ENCODE measurements at places on chromosomes 5 and 9. TPM values are rescaled to one million over a fixed set of nuclear protein-coding genes. Genes with fewer than 3 reads are reported as not detected.
A peak's percentile ranks its signal among the peaks of the same experiment; 100 is the strongest.

DNA sequence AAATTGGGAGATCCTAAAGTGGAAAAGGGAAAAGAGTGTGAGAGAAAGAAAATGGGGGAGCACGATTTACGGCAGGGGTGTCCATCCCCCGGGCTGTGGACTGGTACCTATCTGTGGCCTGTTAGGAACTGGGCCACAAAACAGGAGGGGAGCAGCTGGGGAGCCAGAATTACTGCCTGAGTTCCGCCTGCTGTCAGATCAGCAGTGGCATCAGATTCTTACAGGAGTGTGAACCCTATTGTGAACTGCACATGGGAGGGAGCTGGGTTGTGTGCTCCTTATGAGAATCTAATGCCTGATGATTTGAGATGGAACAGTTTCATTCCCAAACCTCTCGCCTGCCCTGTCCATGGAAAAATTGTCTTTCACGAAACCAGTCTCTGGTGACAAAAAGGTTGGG is 108.3 kb upstream of the ADAMTSL1 start:
- H3K36me3 ChIP-seq = no peaks in the 10 kb centered on the region
- H3K27me3 ChIP-seq = no peaks in the 10 kb centered on the region
- H3K27ac ChIP-seq = no peak overlapping the region
- H3K4me3 ChIP-seq = no peak overlapping the region

- no peaks in the 10 kb centered on the region for H3K36me3 ChIP-seq
- H3K27me3 ChIP-seq = peaks cover 37% of the 10 kb centered on the region
- H3K27ac ChIP-seq = no peak overlapping the region
- no peaks in the 10 kb centered on the region for H3K4me1 ChIP-seq
- no peak for DNase-seq
These were observed 122.7 kb upstream of the SPDL1 start for GRCh38 chr5:169460896-169461295.

DNA sequence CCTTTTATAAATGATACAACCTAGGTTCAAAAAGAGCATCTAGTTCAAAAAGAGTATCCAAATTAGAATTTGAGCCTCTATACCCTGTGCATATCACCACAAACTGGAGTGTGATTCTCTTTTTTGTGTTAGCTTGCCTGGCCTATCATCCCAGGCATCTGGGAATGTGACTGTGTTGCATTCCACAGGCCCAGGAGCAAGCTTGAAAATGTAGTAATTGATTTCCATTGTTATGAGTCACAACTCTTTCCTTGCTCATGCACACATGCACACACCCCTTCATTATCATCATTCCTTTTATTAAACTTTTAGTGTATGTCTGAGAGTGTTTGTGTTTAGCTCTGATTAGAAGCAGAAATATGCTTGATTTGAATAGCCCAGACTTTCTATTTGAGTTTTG is 75.2 kb downstream of the FCHO2 start:
- peak overlapping the region; percentile 43 for H3K27ac ChIP-seq
- peak; percentile 75 for DNase-seq
- no peaks in the 10 kb centered on the region for H3K27me3 ChIP-seq
- no peak overlapping the region for H3K4me3 ChIP-seq

DNA sequence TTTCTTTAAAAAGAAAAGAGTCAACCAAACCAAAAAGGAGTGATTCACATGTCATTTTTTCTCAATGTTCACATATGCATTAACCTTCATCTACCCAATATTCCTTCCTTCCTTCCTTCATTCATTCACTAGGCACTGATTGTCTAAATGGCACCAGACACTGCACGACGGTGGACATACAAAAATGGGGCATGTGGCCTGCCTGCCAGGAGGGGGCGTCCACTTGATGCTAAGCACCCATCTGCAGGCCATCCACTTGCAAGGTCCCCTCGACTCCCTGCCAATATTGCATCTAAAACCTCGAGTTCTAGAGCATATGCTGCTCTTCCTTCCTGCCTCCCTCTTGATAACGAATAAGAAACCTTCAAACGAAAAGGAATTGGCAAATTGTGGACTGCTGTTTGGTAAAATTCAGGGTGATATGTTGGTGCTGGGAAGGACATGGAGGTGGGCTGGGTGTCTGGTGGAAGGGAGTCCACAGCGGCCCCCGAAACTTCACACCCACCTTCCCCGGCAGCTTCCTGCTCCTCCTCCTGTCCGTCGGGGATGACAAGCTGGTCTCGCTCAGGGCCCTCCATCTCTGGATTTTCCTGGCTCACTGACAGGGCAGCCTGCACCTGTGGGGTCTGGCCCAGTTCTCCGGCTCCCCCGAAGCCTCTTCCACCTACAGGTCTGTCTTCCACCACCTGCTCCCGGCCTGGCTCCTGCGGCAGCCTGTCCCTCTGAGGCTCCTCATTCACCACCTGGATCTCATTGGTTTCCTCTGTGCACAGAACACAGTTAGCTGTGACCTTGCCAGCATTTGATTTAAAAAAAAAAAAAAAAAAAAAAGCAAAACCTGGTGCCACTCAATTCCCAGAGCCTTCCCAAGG is 64.3 kb downstream of the GOLM1 start:
- peak; percentile 42 for DNase-seq
- no peaks in the 10 kb centered on the region for H3K36me3 ChIP-seq
- no peaks in the 10 kb centered on the region for H3K27me3 ChIP-seq
- H3K27ac ChIP-seq = no peak overlapping the region
- no peaks in the 10 kb centered on the region for H3K4me1 ChIP-seq
- H3K4me3 ChIP-seq = no peak overlapping the region

DNA sequence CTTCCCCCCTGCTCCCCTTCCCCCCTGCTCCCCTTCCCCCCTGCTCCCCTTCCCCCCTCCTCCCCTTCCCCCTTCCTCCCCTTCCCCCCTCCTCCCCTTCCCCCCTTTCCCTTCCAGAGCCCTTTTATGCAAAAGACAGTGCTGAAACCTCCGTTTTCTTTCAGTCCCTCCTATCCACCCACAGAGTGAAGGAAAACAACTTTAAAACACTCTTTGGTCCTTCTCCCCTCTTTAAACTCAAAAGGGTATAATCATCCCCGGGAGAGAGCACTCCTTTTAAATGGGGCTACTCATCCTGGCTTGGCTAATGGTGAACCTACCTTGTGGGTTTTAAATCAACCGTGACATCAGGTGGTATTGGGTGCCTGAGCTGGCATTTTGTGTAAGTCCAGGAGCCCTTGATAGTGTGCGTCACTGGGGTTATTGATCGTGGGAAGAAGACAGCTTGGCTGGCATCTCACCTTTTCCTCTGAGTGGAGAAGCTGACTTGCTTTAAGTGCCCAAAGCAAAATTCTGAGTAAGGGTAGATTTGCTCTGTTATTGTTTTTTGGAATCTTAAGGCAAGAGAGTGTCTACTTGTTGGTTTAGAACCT is 2.7 kb downstream of the LARP1 start:
- peaks cover 36% of the 10 kb centered on the region for H3K4me1 ChIP-seq
- H3K27me3 ChIP-seq = no peaks in the 10 kb centered on the region
- peak overlapping the region; percentile 65 for H3K27ac ChIP-seq
- H3K4me3 ChIP-seq = peak overlapping the region; percentile 64

DNA sequence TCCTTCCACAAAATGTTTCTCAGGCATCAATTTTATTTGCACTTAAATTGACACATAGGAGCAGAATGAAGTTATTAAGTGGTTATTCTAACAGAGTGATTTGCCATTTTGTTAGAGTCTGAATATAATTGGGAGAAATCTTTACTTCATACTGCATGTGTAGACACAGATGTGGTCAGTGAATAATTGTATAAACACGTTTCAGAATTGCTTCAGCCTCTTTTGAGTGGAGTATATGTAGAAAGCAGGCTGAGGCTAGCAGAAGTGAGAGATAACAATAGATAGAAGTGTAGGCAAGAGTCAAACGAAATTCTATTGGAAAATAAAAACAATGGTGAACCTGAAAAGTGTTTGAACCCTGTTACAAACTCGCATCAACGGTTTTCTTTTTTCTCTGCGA is 270.7 kb downstream of the TMEM167A start:
- H3K4me3 ChIP-seq = no peak overlapping the region
- no peaks in the 10 kb centered on the region for H3K4me1 ChIP-seq
- no peaks in the 10 kb centered on the region for H3K27me3 ChIP-seq
- peak; percentile 20 for DNase-seq
- H3K27ac ChIP-seq = no peak overlapping the region

GRCh38 chr5:109191153-109191558 is 218.6 kb downstream of the PJA2 start:
- no peaks in the 10 kb centered on the region for H3K36me3 ChIP-seq
- H3K4me1 ChIP-seq = peaks cover 11% of the 10 kb centered on the region
- peak; percentile 54 for DNase-seq
- H3K27ac ChIP-seq = no peak overlapping the region
- H3K4me3 ChIP-seq = no peak overlapping the region

GRCh38 chr5:67160985-67161384 is 35.6 kb downstream of the CD180 start:
- H3K4me1 ChIP-seq = peaks cover 42% of the 10 kb centered on the region
- H3K27ac ChIP-seq = peak overlapping the region; percentile 92
- H3K36me3 ChIP-seq = peaks cover 12% of the 10 kb centered on the region
- DNase-seq = peak; percentile 87
- peak overlapping the region; percentile 48 for H3K4me3 ChIP-seq

DNA sequence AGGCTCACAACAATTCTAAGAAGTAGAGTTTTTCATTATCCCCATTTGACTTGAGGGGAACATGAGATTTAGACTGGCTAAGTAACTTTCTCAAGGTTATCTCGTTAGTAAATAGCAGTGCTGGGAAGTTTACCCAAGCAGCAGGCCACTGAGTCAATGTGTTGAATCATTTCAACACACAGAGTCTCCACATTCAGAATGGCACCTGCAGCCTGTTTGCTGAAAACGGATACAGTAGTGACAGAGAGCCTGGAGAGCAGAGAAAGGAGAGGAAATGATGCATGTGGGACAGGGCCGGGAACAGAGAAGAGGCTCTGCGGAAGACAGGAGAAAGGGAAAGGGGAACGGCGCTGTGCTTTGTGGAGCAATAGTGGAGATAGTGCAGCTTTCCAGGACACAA is 33.5 kb upstream of the ZSWIM6 start:
- H3K4me3 ChIP-seq = peak overlapping the region; percentile 11
- DNase-seq = peak; percentile 81
- 0 out of 2 replicates have a peak, but pooled peaks cover 3% of the 10 kb centered on the region for H3K36me3 ChIP-seq

GRCh38 chr9:77375956-77376532 is 198.7 kb downstream of the VPS13A start:
- no peaks in the 10 kb centered on the region for H3K27me3 ChIP-seq
- no peaks in the 10 kb centered on the region for H3K4me1 ChIP-seq
- DNase-seq = no peak
- no peak overlapping the region for H3K4me3 ChIP-seq
- H3K27ac ChIP-seq = no peak overlapping the region

GRCh38 chr5:5191906-5192305 is 51.8 kb downstream of the ADAMTS16 start:
- no peaks in the 10 kb centered on the region for H3K4me1 ChIP-seq
- H3K27me3 ChIP-seq = no peaks in the 10 kb centered on the region
- H3K4me3 ChIP-seq = no peak overlapping the region
- no peak for DNase-seq
- H3K36me3 ChIP-seq = no peaks in the 10 kb centered on the region

DNA sequence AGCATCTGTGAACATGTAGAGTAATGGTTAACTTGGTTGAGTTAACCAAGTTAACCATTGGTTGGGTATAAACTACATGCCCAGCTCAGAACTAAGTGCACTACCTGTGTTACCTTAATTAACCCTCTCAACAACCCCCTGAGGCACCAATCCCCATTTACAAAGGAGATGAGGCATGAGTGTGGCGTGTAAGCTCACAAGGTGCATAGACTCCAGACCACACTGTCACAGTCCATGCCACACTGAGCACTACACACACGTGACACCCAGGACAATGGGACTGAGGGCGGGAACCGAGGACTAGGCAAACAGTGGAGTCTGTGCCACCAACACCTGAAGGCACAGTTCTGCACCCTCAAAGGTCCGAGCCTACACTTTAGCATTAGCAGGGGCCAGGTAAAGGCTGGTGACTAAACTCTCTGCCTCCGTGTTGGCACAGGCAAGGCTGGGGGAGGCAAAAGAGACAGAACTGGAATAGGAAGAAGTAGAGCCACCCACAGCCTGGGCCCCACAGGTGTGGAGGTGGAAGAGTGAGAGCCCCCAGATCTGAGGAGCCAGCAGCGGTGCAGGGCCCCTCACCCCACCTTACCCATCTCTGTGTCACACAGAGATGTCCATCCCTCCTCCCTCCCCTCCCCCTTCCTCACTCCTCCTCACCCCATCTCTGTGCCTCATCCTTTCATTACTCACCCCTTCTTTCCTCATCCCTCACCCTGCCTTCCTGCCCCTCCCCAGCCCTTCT is 2.2 kb upstream of the DNAJB5 start:
- H3K27me3 ChIP-seq = no peaks in the 10 kb centered on the region
- no peak for DNase-seq
- H3K27ac ChIP-seq = no peak overlapping the region
- H3K36me3 ChIP-seq = no peaks in the 10 kb centered on the region
- peaks cover 10% of the 10 kb centered on the region for H3K4me1 ChIP-seq
- H3K4me3 ChIP-seq = no peak overlapping the region

CCL21 gene
- total RNA-seq = not detected

KIF4B gene
- total RNA-seq = not detected

ADAMTS2 gene
- total RNA-seq = not detected

GPX3 gene
- not detected for total RNA-seq

NR5A1 gene
- not detected for total RNA-seq

RGS7BP gene
- 2.1 TPM for total RNA-seq

PAM gene
- total RNA-seq = 153 TPM

PCDHGB3 gene
- total RNA-seq = 1.2 TPM

WDR38 gene
- total RNA-seq = not detected

Measured in PC-3 (cell line).